ENCODE measurements at places on chromosomes 1 and 21.
A peak's percentile ranks its signal among the peaks of the same experiment; 100 is the strongest.

GRCh38 chr1:67803380-67804279 lies 29.6 kb downstream of the GNG12 start:
- no peak for DNase-seq

DNA sequence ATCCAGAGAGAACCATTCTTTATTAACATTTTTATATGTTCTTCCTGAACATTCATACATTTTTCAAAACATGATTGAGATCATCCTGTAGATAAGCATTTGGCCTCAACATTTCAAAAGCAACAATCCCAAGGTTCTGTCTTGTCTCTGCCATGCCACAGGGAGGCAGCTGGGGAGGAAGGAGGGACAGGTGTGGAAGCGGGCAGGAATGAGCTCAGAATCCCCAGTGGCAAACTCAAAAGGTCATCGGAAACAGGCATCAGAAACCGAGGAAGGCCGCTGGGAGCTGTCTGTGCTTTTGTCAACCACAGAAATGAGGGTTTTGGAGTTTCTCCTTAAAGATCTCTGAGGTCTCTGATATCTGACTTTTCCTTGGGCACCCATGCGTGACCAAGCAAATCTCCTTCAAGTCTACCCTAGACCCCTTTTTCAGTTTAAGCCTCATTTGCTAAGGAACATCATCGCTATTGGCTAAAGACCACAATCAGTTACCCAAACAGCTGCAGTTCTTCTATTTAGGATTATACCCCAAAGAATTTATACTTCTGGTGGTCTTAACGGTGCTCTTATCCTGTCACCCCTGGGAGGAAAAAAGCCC lies 34.0 kb downstream of the RASSF5 start:
- DNase-seq: no peak

- DNase-seq: no peak
Observed at GRCh38 chr21:19878133-19878532, 1120.1 kb upstream of the NCAM2 start.

GRCh38 chr21:41095983-41096382 lies 72.0 kb upstream of the BACE2 start:
- DNase-seq: no peak

DNA sequence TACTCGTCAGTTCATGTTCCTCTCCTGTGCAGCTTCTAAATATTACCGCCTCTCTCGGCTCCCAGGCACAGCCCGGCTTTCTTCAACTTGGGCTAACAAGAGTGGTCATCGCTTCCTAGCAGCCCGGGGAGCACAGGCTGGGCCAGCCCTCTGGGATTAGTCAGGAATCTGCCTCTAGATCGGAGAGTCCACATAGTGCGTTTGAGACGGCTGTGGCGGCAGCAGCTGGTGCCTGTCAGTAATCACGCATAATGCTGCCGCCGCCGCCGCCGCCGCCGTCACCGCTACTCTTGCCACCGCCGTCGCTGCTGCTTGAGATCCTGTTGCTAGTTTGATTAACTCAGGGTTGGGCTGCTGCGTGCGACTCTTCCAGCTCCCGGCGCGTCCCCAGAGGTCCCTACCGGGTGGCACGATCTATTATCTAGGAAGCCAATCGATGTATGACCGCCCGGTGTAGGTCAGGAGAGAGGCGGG lies at the start of gene RXRG:
RXRG (minus strand) TSS at position 230 of the 474 bp plus-strand sequence. CDS start 233 bp downstream, outside the sequence.
- DNase-seq: peak; percentile 48

DNA sequence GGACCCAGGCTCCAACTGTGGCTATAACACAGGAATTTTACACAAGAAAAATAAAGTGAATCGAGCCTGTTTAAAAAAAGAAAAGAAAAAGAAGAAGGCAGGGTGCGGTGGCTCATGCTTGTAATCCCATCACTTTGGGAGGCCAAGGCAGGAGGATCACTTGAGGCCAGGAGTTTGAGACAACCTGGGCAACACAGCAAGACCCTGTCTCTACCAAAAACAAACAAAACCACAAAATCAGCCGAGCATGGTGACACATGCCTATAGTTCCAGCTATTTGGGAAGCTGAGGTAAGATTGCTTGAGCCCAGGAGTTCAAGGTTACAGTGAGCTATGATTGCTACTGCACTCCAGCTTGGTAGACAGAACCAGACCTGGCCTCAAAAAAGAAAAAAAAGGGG lies 17.7 kb downstream of the MTF1 start:
- DNase-seq: no peak

GRCh38 chr1:116694524-116694923 lies 27.0 kb upstream of the IGSF3 start:
- DNase-seq: no peak

All from stimulated activated CD4-positive, alpha-beta T cell treated with anti-CD3 and anti-CD28 coated beads, Interleukin-15, amount 100 ng/mL, for 24 hours (primary cell).